NCI-H2107 (cell line): ENCODE measurements at places on chromosomes 7 and 10.

DNA sequence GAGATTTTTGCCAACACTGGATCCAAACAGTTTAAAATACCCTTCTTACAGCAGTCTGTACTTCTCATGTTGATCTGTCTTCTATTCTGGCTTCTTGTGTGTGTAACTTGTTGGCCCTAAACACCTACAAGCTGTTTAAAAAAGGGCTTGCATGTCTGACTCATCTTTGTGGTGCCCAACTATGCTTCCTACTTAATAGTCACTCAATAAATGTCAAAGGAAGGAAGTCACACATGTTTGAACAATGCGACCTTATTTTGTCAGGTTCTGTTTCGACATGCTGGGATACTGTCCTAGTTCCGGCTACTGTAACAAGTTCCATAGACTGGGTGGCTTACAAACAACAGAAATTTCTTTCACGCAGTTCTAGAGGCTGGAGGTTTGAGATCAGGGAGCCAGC lies 9.4 kb upstream of the GRK5 start:
- DNase-seq, result no peak

- DNase-seq, result no peak
These were observed 5.9 kb downstream of the PIK3CG start for GRCh38 chr7:106870983-106871410.

- no peak for DNase-seq
These were observed 109.9 kb downstream of the AHR start for GRCh38 chr7:17408245-17408903.

- peak; percentile 23 for DNase-seq
These were observed 264.6 kb downstream of the SNX10 start for GRCh38 chr7:26556061-26556881.

DNA sequence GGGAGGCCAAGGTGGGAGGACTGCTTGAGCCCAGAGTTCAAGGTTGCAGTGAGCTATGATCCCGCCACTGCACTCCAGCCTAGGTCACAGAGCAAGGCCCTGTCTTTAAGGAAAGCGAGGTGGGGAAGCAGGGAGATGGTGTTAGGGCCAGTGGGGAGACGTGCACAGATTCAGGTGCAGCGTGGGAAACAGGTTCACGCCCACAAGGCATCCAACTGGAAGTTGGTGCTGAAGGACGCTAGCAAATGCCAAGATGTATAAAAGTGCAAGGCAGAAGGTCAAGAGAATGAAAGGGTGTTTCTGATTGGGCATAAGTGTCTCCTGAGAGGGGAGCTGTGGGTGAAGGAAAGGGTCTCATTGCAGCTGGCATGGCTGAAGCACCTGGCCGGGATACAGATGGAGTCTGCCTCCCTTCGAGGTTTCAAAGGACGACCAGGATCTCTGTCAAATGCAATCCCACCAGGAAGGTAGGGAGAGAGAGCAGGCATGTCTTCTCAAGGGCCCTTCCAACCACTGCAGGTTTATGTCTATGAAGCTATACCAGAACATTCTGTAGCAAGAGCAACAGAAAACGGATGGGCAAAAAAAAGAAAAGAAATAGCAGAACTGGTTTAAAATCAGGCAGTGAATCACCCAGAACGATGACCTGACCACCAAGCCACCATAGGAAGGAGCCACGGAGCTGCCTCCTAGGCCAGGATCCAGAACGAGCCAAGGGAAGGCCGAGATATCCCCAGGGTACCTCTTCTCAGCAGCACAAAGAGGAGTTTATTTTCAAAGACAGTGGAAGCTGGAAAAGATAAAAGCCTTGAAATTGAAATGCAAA lies 43.2 kb downstream of the GSDME start:
- no peak for DNase-seq

DNA sequence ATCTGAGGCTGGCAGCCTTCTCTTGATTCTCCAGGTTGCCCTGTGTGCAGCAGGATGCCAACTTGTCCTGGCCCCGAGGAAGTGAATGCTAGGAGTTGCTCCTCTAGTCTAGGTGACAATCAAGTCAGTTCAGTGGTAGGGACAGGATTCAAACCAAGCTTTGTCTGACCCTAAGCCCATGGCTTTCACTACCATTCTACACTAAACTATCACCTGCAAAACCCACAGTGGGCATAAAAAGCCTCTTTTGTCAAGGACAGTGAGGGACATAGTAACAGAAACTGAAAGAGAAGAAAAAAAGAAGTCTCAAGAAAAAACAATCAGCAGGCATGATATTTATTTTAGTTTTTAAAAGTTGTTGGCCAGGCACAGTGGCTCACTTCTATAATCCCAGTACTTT lies 33.5 kb downstream of the KCNMA1 start:
- no peak for DNase-seq

- no peak for DNase-seq
These were observed 68.9 kb downstream of the ELFN1 start for GRCh38 chr7:1738956-1739355.
